ENCODE measurements at places on chromosomes 2 and 18.

- DNase-seq = no peak
Observed at GRCh38 chr2:106120432-106120831, 73.7 kb downstream of the UXS1 start.

DNA sequence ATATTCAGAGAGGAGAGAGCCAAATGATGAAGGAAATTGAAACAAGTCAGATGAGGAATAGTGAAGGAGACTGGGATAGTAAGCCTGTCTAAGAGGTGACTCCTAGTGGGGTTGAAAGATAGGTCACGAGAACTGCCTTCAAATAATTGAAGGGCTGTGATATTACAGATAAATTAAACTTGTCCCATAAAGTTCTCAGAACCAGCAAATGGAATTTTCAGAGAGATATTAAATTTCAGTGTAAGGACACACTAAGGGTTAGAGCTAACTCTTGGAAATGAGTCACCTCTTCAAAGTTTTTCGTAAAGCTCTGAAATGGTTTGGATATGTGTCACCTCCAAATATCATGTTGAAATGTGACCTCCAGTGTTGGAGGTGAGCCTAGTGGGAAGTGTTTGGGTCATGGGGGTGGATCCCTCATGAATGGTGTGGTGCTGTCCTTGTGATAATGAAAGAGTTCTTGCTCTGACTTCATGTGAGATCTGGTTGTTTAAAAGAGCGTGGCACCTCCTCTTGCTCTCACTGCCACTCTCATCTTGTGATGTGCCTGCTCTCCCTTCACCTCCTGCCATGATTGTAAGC is 87.3 kb downstream of the BABAM2 start:
- DNase-seq = no peak

GRCh38 chr2:73075477-73076373 is 4.2 kb upstream of the SFXN5 start:
- no peak for DNase-seq

DNA sequence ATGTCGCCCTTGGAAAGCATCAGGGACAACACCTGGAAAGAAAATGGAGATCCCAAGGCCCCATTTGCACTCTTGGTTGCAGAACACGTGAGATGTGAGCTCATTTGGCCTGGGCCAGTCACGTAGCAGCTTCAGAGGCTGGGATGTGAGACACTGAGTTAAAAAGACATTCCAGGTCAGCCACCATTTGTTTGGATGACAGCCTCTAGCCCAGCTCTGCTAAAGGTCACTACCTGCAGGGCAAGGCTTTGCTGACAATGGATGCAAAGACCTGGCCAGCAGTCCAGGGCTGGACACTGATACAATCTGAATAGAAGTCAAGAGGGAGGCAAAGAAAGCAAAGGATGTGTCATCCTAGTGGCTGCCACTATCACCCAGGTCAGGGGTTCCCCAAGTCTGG is 83.9 kb upstream of the LRPPRC start:
- DNase-seq = no peak

- no peak for DNase-seq
Observed at GRCh38 chr2:208413931-208414330, 7.3 kb downstream of the PTH2R start.

DNA sequence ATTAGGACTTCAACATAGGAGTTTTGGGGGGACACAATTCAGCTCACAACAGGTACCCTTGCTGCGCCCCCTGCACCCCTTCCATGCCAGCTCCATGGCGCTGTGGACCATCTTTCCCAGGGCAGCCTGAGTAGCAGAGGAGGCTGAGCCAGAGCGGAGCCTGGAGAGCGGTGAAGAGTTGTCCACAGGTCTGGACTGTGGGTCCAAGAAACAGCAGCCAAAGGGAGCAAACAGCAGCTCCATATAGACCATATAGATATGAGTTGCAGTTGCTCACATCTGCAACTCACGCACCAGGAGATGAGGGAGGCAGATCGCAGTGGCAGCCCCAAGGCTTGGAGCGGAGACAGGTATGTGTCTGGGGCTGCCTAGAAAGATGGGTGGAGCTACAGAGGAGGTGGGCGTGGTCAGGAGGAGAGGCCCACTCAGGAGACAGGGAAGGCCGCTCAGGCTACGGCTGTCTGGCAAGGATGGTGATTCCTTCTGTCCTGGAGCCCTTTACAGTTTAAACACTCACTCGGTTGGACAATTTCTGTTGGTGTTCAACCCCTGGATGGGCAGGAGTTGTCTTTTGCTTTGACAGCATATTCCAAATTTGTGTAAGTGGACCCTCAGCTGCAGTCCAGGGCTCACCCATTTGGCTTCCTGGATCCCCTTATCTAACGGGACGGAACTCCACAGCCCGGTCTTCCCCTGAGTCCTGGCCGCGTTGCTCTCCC is 155.1 kb downstream of the LPIN1 start:
- no peak for DNase-seq

DNA sequence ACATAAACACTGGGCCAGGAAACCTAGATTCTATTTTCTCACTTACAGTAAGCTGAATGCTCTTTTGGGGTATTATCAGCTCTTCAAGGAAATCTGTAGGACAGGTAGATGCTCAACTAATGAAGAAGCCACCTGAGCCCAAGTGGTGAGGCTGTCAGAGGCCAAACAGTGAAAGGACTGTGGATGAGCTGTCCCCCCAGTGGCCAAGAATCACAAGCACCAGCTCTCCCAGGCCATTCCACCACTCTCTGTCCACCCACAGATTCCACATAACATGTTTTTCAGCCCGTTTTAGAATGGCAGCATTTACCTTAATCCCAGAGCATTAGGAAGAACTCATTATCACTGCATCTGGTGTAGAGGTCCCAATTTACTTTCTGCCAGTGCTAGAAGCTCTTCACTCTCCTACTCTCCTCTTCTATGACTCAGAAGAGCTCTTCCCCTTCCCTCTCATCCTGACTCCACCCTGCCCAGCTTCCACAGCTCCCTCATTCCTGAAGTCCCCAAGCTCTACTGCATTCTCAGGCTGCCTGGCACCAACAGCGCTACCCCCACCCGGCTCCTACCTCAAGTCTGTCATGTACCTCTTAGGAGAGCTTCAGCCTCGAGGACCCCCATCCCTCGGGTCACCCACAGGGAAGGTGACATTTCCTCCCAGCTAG is 43.8 kb upstream of the GORASP2 start:
- DNase-seq = no peak

DNA sequence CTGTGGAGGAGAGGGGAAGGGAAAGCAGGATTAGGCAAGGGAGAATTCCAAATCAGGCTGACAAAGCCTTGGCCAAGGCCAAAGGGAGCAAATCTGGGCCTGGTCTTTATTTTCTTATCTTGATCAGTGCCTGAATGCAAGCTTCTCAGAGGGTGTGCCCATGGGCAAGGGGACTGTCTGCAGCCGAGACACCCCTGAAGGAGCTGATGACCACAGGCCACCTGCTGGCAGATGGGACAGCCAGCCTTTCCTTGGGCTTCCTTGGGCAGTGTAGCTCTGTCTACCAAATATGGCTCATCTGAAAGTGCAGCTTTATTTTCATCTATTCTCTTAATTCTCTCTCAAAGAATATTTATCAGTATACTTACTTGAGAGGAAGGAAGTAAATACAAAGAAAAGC is 117.0 kb downstream of the PKP4 start:
- DNase-seq = no peak

- no peak for DNase-seq
Observed at GRCh38 chr2:240819858-240820606, at the start of gene KIF1A. TSS of gene KIF1A (minus strand) at chr2:240820219. CDS start at chr2:240797752, 22,467 bp downstream.

DNA sequence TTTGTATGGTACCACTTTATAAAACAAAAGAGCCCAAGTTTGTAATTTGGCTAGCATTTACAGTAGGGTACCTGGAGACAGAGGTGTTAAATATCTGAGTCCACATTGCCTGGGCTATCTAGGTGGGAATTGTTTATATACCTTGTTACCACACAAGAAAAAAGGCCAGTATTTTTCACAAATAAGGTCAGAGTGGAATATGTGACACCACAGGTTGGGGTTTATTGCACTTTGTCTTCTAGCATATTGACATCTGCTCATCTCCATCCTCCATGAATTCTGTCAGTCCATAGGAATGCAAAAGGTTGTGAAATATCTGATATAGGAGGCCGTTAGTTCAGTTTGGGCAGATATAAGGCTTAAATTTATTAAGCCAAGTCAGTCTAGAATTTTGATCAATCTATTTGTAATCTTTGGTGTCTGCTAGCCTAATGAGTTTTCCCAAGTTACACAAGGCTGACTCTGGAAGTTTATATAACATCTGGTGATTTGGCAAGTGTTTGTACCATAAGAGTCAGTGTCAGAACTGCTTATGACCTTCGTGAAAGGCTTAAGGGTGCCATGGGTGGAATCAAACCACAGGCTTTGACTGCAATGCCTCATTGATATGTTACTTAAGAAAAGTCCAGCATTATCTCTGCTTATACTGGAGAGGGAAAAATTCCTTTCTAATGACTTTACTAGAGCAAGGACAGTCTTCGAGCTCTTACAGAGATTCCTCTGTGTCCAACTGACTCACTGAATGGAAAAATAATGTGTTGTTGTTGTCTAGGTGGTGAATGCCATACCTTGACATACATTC is 11.3 kb upstream of the DPP4 start:
- DNase-seq = no peak

DNA sequence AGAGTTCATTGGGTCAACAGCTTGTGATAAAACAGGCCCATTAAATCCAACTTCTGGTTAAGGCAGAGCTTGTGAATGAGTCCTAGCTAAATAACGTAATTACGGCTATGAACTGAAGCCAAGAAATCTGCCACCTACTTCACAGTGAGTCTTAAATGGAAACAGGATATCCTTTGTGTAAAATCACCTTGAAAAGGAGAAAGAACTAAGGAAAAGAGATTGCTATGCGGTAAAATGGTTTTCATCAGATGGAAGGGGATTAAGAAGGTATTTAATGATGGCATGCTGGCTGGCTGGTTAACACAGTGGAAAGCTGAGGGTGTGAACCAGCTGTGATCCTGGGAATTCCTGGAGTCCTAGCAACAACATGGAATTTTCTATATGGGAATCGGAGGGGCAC is 156.6 kb downstream of the DOK6 start:
- no peak for DNase-seq

GRCh38 chr2:64228126-64228678 is 84.0 kb upstream of the PELI1 start:
- DNase-seq = peak; percentile 32

DNA sequence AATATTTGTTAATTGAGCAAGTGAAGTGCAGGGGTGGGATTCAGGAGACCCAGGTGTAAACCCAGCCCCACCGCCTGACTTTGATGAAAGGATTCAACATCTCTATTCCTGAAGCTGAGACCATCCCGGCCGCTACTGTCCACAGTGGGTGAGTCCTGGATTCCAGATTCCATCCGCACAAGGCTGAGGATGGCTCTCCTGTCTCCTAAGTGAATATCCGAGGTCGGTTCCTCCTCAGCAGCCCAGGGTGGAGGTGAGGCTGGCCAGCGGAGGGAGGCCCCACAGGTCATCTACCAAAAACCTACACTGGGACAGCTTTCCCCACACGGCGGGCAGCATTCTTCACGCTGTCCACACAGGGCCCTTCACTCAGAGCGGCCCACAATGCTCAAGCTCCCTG is 57.6 kb downstream of the ACKR3 start:
- DNase-seq = no peak

GRCh38 chr2:127525691-127526131 is 578 bp downstream of the IWS1 start:
- DNase-seq = no peak

- no peak for DNase-seq
Observed at GRCh38 chr2:152369176-152369860, 34.3 kb downstream of the FMNL2 start.

DNA sequence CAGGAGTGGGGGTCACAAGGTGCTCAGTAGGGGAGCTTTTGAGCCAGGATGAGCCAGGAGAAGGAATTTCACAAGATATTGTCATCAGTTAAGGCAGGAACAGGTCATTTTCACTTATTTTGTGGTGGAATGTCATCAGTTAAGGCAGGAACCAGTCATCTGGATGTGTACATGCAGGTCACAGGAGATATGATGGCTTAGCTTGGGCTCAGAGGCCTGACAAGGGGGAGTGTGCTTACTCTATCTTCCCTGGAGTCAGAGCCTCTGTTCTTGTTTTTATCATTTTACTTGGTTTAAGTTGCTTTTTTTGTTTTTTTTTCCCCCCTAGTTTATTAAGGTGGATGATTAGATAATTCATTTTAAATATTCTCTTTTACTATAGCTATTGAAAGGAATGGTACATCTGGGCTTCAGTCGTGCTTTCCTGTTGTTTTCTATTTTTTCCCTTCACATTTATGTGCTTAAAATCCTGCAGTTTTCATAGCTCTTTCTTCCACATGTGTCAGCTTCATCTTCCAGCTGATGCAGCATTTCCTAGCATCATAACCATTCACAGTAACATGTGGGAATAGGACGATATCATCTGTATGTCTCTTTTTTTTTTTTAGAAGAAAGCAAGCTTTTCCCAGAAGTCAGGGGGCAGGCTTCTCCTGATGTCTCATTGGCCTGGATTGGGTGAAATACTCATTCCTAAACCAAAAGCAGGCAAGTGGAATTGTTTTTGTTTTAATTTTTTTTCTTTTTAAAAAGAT is 15.4 kb downstream of the ZNF396 start:
- no peak for DNase-seq

DNA sequence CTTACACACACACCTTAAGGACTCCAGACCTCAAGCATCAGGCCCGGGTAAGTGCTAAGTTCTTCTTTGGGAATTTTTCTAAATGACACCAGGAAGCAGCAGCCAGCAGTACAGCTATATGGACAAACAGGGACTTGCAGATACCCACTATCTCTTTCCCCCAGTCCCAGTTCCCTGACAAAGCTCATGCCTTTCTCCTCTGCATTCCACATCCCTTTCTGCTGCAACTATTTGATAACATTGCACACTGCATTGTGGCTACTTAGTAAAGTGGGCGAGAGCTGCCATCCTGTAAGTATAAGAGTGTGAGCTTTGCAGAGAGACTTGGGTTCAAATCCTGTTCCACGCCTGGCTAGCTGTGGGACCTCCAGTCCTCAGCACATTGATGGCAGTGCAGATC is 14.0 kb upstream of the CD226 start:
- no peak for DNase-seq

- no peak for DNase-seq
Observed at GRCh38 chr2:231884438-231885140, 41.6 kb downstream of the NPPC start.

DNA sequence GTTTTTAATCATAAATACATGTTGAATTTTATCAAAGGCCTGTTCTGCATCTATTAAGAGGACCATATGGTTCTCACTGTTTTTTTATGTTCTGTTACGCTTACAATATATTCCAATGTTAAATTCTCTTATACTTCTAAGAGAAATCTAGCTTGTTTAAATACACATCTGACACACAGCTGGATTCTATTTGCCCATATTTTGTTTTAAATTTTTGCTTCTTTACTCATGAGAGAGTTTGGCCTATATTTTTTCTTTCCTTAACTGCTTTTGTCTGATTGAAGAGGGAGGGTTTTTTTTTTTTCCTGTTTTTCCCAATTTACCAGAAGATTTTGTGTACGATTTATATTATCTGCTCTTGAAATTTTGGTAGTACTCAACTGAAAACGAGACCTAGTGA is 34.9 kb downstream of the RNF144A start:
- no peak for DNase-seq

- no peak for DNase-seq
Observed at GRCh38 chr2:181680055-181680936, at the start of gene NEUROD1. TSS of gene NEUROD1 (minus strand) at chr2:181680517. CDS start at chr2:181678860, 1,657 bp downstream.
